CD14-positive monocyte (primary cell): ENCODE measurements at places on chromosomes 3 and 15. TPM values are rescaled to one million over a fixed set of nuclear protein-coding genes. Genes with fewer than 3 reads are reported as not detected.

GRCh38 chr3:45134758-45135521 is 11.2 kb downstream of the CDCP1 start:
- DNase-seq = no peak

DNA sequence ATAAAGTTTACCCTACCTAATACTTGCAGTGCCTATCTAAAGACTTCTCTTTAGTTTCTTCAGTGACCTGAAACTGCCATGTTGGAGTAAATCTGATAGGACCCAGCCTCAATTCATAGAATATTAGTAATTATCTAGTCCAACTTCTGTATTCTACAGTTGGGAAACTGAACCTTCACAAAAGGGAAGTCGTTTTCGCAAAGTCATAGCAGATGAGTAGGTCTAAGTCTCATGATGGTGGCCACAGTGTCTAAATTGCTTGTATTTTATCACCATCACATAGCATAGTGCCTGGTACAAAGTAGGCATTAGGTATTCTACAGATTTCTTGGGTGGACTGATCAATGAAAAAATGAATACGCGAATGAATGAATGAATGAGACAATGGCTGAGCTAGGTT is 8.4 kb downstream of the GMNC start:
- DNase-seq = peak; percentile 77

The SMCO1 gene
- polyA plus RNA-seq = not detected

The TLR9 gene
- 0.43 and 0.91 TPM in 2 replicates for polyA plus RNA-seq

- no peak for DNase-seq
Observed at GRCh38 chr3:7585052-7585451, 724.1 kb downstream of the GRM7 start.

DNA sequence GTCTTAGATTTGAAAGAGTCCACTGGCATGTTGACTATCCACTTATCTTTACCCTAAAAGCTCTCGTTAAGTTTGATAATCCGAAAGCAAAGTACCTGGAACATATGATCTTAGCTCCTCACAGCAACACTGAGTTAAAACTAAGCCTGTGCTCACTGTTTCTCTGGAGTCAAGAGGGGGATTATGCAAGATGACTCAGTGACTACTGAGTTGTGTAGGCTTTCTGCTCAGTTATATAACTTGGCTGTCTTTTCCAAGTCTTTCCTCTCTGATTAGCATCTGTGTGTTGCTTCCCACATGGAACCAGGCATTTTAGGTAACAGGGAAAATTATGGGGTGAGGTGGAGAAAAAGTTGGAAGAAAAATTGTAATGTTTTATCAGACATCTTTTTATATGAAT is 31.2 kb upstream of the MYO5C start:
- no peak for DNase-seq

DNA sequence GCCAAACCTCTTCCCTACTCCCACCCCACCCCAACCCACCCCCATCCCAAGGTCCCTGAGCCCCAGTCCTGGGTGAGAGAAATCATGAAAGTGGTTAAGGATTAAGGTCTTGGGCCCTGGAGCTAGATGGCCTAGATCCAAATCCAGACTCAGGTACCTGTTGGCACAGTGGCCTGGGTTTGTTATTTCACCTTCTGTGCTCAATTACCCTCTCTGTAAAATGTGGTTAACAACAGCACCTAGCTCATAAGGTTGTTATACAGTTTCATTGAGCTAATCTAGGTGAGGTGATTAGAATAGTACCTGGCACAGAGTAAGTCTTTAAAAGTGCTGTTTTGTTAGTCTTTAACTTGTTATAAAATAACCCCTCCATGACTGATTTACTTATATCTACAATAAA is 6.4 kb upstream of the SNUPN start:
- DNase-seq = no peak

The LRTM1 gene
- not detected for polyA plus RNA-seq

The LIPC gene
- not detected in 2 replicates for polyA plus RNA-seq

GRCh38 chr15:52552303-52552702 is 16.5 kb downstream of the ARPP19 start:
- DNase-seq = no peak

- no peak for DNase-seq
Observed at GRCh38 chr3:195865752-195866151, 42.6 kb downstream of the TNK2 start.

The AVEN gene
- polyA plus RNA-seq = 4.8 TPM

The HES1 gene
- polyA plus RNA-seq = 23.2 and 66.6 TPM in 2 replicates

The PFKFB4 gene
- polyA plus RNA-seq = 34.9 TPM

The SPESP1 gene
- polyA plus RNA-seq = 0.17 TPM in 1 of 2 replicates, not detected in the other

GRCh38 chr3:46778101-46778500 is 60.4 kb upstream of the PRSS50 start:
- no peak for DNase-seq

DNA sequence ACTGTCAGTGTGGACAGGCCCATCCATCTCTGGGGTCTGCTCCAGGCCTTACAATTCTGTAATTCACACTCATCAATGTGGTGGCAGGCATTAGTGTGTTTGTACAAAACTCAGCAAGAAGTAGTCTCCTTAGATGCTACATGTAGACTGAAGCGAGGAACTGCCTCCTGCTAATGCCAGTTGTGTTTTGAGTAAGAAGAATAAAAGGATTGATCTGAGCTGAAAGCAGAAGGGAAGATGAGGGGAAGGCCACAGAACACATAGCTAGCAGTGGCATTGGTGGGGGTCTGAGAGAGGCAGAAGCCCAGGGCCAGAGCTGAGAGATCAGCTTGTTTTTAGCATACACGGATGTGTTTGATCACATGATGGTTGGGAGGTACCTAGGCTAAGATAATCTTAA is 144.1 kb downstream of the TIGIT start:
- DNase-seq = no peak

GRCh38 chr15:33211176-33211808 is 16.8 kb upstream of the FMN1 start:
- peak; percentile 20 for DNase-seq

DNA sequence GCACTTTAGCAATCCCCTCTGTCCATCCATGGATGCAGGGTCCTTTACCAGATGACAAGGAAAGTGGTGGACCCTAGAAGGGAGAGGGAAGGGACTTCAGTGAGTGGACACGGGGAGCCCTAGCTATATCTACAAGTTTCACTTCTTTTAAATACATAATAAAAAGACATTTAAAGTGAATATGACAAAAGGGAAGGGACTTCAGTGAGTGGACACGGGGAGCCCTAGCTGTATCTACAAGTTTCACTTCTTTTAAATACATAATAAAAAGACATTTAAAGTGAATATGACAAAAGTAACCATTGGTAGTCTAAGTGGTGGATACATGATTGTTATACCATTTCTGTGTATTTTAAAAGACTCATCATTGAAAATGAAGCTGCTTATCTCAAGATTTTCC is 81.9 kb upstream of the HES1 start:
- no peak for DNase-seq

DNA sequence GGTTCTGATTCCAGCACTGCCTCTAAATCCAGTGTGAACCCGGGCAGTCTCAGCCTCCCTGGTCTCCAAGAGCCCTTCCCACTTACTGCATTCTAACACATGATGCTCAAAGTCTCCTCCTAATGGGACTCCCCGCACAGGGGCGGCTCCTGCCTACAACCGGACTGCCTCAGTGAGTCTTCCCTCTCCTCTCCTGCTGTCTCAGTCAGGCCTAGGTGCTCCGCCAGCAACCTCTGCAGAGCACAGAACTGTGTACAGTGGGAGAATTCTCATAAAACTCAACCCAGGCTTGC is 28.9 kb downstream of the TBC1D2B start:
- DNase-seq = no peak

DNA sequence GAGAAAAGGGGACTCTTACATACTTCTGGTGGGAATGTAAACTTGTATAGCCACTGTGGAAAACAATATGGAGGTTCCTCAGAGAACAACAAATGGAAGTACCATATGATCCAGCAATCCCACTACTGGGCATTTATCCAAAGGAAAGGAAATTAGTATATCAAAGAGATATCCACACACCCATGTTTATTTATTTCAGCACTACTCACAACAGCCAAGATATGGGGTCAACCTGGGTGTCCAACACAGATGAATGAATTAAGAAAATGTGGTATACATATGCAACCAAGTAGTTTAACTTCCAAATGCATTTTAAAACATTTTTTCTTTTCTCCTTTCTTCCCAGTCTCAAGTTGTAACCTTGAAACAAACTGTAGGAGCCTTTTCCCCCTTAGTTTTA is 54.3 kb downstream of the IMPG2 start:
- DNase-seq = no peak

- DNase-seq = no peak
Observed at GRCh38 chr15:80779658-80780415, 667 bp downstream of the CEMIP start.

DNA sequence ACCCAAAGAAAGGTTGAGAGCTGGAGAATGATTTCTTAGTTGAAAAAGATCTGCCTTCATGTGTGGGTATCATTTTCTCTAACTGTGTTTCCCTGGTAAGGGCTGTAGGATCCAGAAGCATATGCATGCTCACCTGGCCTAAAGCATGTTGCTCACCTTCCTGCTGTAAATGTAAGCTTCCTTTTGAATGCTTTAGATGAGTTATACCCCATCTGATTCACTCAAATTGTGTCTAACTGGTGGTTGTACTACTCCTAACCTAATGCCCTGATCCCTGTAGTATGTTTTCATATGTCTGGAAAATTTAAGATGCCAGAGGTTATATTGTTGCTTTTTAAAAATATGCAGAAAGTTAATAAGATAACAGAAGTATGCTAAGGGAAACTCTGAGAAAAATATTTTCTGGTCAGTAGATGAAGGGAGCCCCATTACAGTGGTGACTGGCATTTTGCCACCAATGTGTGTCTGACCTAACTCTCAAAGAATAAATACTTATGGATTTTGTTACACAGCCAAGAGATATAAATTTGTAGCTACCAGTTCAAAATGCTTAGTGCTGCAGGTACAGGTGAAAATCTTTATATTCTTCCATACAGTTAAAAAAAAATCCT is 7.7 kb downstream of the FILIP1L start:
- DNase-seq = no peak

DNA sequence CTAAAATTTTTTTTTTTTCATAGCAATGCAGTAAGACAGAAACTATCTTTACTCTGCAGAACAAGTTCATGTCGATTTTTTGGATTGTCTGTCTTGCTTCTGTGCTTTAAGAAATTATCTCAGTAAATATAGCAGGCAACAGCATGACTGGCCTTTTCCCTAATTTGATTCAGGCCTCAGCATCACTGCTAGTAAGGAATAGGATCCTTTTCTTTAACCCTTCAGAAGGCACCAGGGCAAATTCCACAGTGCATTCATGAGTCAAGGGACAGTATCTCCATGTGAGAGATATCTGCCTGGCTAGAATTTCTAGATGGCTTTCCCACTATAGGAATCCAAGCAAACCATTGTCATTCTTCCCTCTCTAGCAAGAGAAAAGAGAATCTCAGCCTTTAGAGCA is 71.4 kb downstream of the TIPARP start:
- DNase-seq = no peak

DNA sequence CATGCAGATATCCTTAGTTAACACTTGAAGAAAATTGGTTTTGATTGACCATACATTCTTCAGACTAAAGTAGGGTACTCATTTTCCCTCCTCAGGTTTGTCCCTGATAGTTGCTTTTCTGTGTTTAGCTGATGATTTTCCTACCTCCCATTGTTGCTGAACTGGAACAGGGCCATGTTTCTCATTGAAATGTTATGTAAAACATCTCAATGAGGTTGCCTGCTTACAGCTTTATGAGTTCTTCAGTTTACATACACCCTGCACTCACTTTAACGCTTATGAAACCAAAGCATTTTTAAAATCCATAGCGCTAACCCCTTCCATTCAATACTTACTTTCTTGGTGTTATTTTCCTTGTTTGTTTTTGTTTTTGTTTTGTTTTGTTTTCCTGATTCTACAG is 61.9 kb downstream of the HMG20A start:
- DNase-seq = no peak

DNA sequence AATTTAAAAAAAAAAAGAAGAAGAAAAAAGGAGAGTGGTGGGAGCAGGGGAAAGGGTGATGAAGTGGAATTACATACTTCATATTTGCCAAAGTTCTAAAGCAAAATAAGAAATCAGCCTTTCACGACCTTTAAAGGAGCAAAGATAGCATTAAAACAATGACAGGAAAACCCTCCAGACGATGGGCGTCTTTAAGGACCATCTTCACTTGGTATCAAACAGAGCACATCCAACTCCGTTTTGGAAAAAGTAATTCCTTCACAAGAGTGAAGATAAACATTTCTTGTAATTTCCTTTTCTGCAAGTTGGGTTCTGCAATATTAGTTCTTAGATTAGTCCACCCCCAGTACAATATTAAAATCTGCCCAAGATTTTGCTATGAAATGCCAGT is 32.8 kb downstream of the FRMD4B start:
- DNase-seq = no peak

DNA sequence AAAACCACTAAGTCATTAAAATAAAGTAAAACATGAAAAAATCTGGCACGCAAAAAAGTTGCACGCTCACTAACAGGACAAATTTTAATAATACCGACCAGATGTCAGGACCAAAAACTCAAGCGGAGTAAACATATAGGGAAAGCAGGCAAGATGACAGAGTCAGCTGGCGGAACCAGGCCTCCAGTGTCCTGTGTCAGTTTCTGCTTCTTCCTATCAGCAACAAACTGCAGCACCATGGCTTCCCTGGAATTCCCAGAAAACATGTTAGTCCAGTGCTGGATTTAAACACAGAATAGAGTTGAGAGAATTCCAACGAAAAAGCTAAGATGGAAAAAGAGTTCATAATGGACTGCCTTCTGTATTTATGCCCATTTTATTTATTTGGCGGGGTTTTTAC is 169.1 kb upstream of the ARHGEF26 start:
- DNase-seq = no peak

- DNase-seq = no peak
Observed at GRCh38 chr3:81251096-81251495, 510.3 kb downstream of the GBE1 start.

The ANKRD63 gene
- polyA plus RNA-seq = not detected

GRCh38 chr3:157573780-157574378 is 70.7 kb upstream of the VEPH1 start:
- DNase-seq = no peak

DNA sequence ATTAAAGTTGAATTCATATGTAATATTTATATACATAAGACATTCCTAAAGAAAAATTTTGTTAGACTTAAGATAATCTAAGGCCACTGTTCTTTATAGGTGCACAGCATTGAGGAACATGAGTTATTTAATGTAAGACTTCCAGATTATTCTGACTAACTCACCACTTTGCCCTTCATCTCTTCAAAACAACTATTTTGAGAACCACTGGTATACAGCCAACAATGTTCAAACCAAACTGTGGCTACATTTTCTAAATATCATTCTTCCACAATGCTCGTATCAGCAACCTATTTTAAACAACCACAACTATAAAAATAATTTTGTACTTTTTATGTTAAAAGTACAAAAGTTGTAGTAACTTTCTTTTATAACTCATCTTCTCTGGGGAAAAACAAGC is 199.8 kb upstream of the ALCAM start:
- no peak for DNase-seq

- no peak for DNase-seq
Observed at GRCh38 chr15:33022629-33023028, 171.9 kb downstream of the FMN1 start.

- no peak for DNase-seq
Observed at GRCh38 chr3:42975456-42975855, 3.7 kb upstream of the GASK1A start.
